ENCODE measurements at places on chromosomes 11 and 22. TPM values are rescaled to one million over a fixed set of nuclear protein-coding genes. Genes with fewer than 3 reads are reported as not detected.

CEND1 gene
- not detected for total RNA-seq

NRXN2 gene
- 0.97 TPM for total RNA-seq

FDX1 gene
- total RNA-seq = 23.2 TPM

SBF2 gene
- 17.9 TPM for total RNA-seq

TRIM64C gene
- total RNA-seq = not detected

All from left ventricle myocardium superior (tissue), 1 donor.